ENCODE measurements at places on chromosomes 12 and 14. TPM values are rescaled to one million over a fixed set of nuclear protein-coding genes. Genes with fewer than 3 reads are reported as not detected.

DNA sequence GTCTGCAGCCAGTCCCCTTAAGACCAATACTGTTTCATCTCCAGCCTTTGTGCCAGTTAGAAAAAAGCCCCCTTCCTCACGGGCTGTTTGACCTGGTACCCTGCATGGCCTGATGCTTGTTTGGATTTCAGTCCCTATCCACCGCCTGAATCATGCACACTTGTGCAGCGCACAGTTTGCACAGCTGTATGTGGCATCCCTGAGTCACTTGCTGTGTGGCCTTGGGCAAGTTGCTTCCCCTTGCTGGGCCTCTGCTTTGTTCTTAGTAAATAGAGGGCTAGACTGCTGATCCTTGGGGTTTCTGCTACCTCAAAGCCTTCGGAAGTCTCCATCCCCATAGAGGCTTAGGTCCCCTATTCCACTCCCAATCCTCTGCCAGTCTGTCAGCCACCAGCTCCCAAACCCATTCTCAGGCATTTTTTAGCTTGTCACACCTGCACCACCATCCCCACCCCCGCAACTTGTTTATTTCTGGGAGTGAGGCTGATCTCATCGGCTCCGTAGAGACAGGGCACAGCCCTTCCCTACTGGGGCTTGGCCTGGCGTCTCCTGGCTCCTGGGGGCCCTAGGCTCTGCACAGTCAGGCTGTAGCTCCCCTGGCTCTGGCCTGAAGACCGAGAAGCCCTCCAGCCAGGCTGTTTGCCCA lies 8.8 kb downstream of the KRT80 start:
- no peak for ATAC-seq

DNA sequence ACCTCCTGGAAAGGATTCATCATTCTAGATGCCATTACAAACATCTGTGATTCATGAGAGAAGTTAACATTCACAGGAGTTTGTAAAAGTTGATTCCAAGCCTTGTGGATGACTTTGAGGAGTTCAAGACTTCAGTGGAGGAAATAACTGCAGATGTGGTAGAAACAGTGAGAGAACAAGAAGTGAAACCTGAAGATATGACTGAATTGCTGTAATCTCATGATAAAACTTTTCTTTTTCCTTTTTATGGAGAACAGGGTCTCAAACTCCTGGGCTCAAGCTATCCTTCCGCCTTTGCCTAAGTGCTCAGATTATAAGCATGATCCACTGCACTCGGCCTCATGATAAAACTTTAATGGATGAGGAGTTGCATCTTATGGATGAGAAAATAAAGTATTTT lies 64.5 kb upstream of the GTF2A1 start:
- ATAC-seq = no peak

DNA sequence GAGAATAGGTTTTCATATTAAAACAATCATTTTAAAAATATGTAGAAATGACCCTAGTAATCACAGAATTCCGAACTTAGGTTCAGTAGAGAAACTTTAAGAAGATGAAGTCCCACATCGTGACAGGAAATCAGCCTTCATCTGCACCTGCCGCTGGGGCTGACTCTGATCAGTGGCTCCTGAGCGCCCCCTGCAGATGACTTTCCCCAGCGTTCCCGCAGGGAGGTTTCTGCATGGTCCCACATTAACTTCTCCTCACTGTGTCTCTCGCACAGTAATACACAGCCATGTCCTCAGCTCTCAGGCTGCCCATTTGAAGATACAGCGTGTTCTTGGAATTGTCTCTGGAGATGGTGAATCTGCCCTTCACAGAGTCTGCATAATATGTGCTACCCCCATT lies 1131.1 kb downstream of the TMEM121 start:
- peak; percentile 73 for ATAC-seq

DNA sequence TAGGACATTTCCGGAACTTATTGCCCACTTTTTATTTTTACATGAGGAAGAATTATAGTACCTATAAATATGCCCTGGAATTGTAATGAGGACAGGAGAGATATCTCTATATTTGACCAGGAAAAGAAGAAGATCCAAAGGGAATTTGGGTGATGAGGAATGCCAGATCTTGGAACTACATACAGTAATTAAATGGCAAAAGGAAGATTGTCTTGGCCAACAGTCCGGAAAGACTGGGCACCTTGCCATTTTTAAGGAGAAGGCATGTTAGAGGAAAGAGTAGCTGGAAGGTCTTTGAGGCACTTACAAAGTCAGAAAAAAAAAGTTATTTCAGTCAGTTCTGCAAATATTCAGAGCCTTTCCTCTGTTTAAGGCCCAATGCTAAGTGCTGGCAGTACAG lies 616.4 kb downstream of the MED13L start:
- no peak for ATAC-seq

AJUBA gene
- total RNA-seq = 1.1 TPM

- peak; percentile 87 for ATAC-seq
Measured at GRCh38 chr14:104723651-104724406, at the start of gene ADSS1. ADSS1 (plus strand) TSS chr14:104724229; CDS start chr14:104724271, 42 bp downstream.

GRCh38 chr12:19489168-19489567 lies 49.9 kb downstream of the AEBP2 start:
- ATAC-seq = peak; percentile 90

DNA sequence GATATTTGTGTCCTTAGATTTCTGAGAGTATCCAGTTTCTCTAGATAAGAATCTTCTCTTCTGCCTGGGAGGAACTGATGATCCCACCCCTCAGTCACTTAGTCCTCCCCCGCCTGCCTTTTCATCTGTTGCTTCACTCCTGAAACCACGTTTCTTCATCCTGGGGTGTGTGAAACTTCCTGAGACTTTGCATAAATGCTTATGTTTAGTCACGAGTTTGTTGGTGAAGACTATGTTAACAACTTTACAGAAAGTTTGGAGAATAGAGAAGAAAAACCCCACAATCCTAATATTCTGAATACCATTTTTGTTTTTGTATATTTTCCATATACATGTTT lies 33.2 kb downstream of the MARK3 start:
- peak; percentile 74 for ATAC-seq

FLVCR2 gene
- 8.5 TPM for total RNA-seq

DNA sequence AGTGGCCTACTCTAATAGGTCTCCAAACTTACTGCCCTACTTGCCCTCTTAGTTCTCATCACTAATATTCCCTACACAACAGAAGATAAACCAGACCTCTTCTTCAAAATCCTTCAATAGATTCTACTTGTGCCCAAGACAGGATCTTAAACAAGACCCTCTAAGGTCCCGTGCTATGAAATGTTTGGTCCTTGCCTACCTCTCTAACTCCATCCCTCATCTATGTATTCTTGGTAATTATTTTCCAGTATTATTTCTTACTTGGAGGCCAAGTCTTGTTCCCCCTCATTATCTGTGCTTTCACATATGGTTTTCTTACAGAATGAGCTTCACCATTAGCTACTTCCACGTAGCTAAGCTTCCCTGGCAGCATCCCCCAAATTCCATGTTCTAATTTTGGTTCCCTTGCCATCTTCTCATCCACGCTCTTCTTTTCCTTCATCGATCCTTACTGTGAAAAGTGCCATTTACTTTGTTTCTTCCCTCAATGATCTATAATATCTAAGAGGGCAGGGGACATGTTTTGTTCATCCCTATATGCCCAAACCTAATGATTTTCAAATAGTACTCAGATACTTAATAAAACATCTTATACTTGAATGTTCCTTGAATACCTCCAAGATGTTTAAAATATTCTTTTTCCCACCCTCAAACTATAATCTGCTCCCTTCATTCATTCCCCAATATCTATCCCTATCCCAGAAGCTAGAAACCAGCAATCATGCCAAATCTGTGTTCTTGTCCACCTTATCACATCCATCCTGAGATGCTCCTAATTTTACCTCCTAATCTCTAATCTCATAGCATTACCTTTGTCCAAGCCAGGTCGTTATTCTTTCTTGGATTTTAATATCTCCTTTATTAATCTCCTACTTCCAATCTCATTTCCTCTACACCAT lies 10.1 kb downstream of the HNRNPC start:
- ATAC-seq = no peak

DNA sequence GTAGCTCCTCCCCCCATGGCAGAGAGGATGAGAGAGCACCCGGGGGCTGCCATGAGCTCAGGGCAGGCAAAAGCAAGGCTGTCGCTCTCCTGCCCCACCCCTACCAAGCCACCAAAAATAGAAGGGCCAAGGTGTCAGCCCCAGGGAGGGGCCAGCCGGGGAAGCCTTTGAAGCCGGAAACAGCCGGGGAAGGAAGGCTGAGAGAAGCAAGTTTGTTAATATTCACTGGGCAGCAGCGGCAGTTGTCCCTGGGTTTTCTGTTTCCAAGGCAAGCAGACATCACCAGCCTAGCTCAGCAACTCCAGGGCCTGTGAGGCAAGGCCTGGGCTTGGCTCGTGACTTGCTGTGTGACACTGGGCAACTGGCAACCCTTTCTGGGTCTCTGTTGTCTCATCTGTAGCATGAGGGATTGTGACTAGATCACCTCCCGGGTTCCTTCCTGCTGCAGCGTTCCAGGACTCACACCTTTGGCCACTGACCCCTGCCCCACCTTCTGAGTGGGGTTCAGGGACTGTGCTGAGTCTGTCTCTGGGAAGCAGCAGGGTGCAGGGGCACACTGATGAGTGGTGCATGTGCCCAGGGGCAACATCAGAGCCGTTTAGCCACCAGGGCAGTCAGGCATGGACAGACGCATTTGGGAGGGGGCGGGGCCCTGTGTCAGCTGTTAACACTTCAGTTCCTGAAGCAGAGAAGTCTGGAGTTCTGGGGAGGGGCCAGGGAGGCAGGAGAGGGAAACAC lies 24.3 kb downstream of the SYNDIG1L start:
- peak; percentile 86 for ATAC-seq

GRCh38 chr12:50117057-50117622 lies 5.1 kb downstream of the COX14 start:
- no peak for ATAC-seq

TAS2R19 gene
- total RNA-seq = 6.5 TPM

GRCh38 chr12:79455286-79455685 lies 235.5 kb downstream of the PAWR start:
- no peak for ATAC-seq

- ATAC-seq = peak; percentile 72
Measured at GRCh38 chr14:98138666-98139065, 1133.3 kb downstream of the BCL11B start.

TAS2R10 gene
- 0.69 TPM for total RNA-seq

- no peak for ATAC-seq
Measured at GRCh38 chr14:79325071-79325470, 886.2 kb downstream of the DIO2 start.

PMCH gene
- 0.45 TPM for total RNA-seq

- no peak for ATAC-seq
Measured at GRCh38 chr14:99636487-99636886, 8.4 kb upstream of the HHIPL1 start.

DNA sequence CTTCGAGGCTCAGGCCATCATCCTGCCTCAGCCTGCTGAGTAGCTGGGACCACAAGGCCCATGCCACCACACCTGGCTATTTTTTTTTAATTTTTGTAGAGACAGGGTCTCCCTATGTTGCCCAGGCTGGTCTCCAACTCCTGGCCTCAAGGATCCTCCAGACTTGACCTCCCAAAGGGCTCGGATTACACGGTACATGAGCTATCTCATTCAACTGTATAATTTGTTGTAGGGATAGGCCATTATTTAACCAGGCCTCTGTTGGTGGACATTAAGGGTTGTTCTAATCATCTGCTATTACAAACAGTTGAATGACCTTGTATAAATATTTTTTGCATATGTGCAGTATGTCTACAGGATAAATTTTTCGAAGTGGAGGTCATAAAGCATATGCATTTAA lies 9.0 kb downstream of the KIF5A start:
- ATAC-seq = no peak

PRIMA1 gene
- total RNA-seq = not detected

CDC42BPB gene
- 7.2 TPM for total RNA-seq

DNA sequence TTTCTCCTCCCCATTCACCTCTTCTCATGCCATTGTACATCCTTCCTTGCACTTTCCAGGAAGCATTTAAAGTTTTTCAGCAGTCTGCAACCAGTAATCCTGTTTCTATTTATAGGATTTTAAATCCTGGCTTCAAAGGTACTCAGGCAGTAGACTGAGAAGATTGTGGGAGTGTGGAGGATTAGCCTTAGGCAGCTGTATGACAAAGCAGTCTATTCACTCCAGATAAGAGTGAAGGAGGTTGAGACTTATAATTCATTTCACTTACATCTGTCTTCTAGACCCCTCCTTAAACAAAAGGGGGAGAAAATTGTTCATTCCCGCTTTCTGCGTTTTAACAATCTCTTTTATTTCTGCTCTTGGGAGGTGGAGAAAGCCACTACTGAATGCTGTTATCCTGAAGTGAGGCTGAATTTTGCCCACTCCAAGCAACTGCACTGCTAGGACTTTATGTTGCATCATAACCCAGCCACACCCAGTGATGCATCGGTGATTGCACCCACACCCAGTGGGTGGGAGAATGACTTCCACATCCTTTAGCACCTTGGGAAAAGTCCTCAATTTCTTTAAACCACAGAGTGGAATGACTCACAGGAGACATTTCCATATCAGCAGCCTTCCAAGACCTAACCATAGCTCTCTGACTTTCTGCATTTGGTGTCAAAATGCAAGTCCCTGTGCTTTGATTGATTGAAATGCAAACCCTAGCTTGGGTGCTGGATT lies 382.5 kb upstream of the ATP2B1 start:
- ATAC-seq = peak; percentile 82
